ENCODE measurements at places on chromosomes 4 and X.

DNA sequence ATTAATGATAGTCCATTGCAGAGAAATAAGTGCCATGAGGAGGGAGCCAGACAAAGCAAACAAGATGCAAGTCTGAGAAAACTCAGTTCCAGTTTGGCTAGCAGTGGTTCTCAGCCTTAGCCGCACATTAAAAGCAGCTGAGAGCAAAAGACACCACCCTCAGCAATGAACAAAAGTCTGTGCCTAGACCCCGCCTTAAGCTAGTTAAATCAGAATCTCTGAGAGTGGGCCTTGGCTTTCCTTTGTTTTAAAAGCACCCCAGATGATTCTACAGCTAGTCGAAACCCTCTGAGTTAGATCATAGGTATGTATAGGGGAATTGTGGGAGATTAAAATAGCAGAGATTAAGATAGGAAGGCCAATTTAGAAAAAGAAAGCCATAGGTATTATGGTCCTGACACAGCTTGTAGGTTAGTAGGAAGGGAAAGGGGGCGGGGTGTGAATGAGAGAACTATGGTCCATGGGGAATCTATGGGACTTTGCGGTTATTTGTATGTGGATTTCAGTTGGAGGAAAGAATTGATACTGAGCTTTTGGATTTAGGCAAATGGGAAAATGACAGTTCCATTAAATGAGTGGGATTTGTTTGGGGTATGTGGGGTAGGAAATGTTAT is 12.0 kb downstream of the SPRY1 start:
- DNase-seq: no peak

DNA sequence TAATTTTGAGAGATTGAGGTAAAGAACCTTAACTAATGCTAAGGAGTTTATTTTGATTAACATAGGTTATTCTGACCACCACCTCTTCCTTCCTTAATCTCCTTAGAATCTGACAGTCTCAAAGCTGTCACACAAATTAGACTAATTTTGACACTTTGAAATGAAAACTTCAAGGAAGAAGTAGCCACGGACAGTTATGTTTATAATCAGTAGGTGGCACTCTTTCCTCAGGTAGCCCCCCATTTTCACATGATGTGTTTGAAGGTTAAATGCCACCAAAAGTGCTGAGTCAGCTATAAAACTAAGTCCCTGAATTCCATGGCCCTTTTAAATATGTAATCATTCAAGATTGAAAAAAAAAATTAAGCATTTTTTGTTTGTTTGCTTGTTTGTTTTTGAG is 22.4 kb downstream of the TMEM33 start:
- DNase-seq: no peak

DNA sequence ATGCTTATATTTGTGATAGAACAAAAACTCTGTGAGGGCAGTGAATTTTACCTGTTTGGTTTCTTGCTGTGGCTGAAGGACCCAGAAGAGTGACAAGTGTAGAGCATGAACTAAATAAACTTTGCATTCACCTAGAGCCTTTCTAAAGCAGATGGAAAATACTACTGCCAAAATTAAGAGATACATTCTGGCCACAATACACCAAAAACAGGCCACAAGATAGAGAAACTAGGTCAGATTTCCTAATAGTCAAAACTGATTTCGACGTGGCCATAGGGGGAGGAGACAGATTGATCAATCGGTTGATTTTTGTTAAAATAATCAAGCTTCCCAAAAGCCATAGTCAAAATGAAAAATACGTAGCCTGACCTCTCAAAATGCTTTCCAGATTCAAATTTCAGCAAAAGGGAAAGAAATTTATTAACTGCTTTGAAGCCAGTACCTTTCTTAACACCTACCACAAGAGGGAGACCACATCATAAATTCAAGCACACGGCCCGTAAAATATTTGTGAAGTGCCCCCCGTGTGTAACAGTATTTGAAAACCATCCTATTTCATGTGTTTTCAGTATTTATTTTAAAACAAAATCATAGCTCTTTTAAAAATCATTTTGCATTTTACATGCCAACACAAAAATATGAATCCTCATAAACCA is 132.4 kb downstream of the CORIN start:
- no peak for DNase-seq

DNA sequence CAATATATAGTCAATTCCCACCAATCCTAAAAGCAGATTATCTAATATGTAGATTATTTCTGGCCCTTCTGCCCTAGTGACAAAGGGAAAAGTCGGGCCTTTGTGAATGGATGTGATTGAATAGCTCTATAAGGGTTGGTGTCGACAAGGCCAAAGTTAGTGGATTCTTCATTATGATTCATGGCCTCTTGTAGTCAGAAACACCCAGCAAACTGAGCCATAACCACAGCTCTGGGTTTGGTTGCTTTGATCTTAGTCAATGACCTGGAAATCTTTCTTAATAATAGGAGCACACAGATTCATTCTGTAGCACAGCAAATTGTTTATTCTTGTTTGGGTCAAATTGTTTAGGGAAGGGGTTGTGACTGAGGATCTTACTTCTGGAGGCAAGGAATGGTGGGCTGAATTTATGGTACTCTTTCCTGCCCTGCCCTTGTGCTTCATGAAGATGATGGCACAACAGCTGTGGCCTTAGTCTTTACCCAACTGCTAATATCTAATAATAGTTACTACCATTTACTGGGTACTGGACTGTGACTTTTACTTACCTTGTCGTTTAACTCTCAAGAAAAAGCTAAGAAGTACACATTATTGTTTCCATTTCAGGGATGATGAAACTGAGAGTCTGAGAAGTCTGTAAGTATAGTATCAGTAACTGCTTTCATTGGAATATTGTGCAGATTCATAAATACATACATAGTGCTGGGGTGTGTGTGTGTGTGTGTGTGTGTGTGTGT is 74.0 kb downstream of the AFF2 start:
- no peak for DNase-seq

GRCh38 chr4:165380805-165381204 is 2.0 kb downstream of the CPE start:
- no peak for DNase-seq

GRCh38 chrX:149274516-149275105 is 230.5 kb downstream of the IDS start:
- DNase-seq: no peak
